ENCODE measurements at places on chromosomes 3 and 15.

DNA sequence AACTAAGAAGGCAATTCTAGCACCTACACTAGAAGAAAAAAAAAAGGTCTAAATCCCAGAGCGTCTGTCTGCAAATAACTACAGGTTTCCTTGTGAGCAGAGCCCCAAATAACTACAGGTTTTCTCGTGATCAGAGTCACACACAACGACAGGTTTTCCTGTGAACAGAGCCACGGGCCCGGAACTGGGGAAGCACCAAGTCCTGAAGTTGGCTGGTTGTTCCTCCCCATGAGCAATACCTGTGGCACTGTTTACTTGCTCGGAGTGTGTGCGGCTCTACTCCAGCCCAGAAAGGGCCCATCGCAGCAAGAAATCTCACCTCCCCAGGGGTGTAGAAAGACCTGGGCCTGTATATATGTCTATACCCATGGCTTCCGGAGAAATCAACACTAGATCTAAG, 644 bp upstream of the MASP1 start:
- no peak for DNase-seq

GRCh38 chr3:37526511-37526910, 335.2 kb upstream of the CTDSPL start:
- peak; percentile 41 for DNase-seq

DNA sequence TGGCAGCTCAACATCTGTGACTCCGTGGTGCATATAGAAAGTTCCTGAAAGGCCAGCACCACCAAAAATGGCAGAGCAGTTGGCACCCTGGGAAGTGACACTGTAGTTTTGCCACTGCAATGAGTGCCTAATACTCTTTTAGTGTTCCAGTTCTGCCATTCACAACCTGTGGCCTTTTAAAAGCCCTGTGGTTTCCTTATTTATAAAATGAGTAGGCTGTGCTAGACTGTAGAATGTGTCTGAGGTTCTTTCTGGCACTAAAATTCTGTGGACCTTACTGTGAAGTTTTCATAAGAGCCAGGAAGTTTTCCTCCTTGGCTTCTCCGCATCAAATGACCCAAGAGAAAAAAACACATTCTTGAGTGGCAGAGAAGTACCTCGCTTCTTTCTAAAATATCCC, 74.1 kb downstream of the MME start:
- DNase-seq = no peak

- DNase-seq = no peak
Measured at GRCh38 chr3:70833239-70833960, 521.0 kb upstream of the MDFIC2 start.

DNA sequence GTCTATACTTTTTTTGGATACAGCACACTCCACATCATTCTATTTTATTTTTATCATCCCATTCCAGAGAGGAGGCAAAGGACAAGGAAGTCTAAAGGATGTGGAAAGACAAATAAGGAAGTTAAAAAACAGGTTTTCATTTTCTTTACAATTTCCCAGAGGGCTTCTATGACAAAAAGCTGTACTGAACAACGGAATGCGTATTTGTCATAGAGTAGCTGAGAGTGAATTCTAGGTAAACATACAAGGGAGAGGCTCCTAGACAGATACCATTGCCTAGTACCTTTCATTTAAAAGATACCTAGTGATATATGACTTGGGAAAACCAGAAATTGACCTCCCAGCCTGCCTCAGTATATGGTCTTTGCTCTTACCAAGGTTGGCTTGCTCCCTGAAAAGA, 341.7 kb downstream of the FHIT start:
- no peak for DNase-seq

GRCh38 chr15:57862761-57863160, 156.2 kb downstream of the POLR2M start:
- DNase-seq = no peak
